ENCODE measurements at places on chromosomes 7 and 10. TPM values are rescaled to one million over a fixed set of nuclear protein-coding genes. Genes with fewer than 3 reads are reported as not detected.

DNA sequence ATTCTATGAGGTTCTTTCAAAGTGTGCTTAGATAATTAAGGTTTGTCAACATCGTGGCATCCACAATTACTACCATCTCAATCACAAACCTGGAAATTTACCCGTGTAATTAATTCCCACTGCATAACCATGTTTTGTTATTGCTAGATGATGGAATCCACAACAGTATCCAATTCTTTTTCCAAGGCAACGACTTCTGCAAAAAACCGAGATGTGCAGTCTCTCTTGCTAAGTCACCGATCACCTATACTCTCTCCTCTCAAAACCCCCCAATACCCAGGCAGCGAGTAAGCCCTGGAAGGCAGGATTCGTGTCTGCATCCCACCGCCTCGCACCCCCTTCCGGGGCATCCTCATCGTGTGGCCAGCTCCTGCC lies 678 bp upstream of the EIF4H start:
- no peak for DNase-seq

- DNase-seq = no peak
Measured at GRCh38 chr10:131983780-131984179, 2.1 kb upstream of the BNIP3 start.

Gene BAZ1B
- total RNA-seq = 49.7 TPM

DNA sequence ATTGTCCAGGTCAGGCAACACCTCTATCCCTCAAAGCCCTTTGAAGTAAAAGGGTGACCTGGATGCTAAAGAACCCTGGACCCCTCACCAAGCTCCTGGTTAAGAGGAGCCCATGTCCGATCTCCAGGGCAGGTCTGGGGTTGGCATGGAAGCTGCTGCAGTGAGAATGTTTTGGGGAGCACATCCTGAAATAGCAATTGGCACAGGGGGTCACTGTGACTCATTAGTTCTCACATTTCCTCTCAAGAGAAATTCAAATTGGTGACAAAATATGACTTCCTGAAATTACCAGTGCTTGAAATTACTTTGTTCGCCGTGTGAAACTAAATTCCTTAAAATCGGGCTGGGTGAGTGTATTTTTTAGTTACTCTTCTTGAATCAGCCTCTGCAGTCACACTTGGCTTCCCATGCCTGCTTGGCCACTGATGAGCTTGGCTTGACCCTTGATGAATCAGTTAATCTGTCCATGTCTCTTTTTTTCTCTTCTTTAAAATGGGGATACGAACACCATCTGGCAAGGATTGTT lies 18.8 kb upstream of the ARHGAP22 start:
- no peak for DNase-seq

Gene MYL10
- total RNA-seq = not detected

Gene NKX2-3
- not detected for total RNA-seq

DNA sequence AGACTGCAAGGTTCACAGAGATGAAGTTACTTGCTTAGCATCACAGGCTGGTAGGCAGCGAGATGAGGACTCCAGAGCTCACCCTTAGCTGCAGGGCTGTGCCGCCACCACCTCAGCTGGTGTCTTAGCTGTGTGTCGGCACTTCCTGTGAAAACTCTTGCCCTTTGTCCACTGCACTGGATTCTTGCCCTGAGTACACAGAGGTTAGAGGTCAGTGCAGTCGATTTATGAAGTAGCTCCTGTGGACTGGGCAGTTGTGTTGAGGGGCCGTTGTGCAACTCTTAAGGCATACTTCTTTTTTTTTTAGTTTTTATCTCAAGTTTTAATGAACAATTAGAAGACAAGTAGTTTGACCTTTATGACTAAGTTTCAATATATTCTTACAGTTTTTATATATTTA lies 10.6 kb downstream of the NDUFB2 start:
- no peak for DNase-seq

DNA sequence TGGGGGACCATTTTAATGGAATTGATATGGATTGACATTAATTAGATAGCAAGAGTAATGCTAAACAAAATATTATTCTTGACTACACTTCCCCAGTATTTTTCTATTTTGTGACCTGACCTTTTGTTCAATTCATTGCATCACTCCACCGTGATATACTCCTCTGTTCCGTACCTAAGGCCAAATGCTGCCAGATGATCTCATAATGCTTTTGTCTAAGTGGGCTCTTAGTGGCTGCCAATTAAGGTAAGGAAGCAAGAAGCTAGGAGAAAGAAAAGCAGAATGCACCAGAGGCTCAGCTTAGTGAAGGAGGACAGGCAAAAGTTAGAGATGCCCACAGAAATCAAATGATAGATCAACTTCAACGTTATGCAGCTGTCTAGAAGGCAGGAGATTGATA lies 36.4 kb downstream of the FEZF1 start:
- DNase-seq = no peak

- DNase-seq = no peak
Measured at GRCh38 chr7:106568680-106569499, 92.1 kb downstream of the CCDC71L start.

Gene CHRM2
- 58.5 TPM for total RNA-seq

Gene MINPP1
- total RNA-seq = 5.6 TPM

Gene SAP25
- total RNA-seq = 0.36 TPM

DNA sequence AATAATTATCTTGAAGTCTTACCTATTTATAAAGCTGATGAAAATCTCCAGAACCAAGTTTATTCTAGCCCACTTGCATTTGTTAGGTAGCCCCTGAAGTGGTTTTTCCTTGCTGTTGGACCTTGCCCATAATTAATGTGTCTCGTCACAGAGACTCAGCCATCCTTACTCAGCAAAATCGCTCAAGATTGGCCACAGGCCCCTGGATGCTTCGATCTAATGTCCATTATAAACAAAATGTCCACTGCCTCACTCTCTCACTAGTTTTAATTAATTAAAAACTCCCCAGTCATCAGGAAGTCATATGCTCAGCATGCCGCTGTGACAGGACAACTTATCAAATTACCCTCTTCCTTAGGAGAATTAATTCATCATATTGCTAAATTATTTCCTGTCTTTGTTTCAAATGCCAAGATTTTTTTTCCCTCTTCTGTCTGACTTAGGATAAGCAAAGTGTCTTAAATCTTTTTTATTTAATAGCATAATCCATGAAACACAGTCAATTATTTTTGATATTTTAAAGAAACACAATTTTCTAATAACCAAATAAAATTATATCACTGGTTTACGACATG lies 126.8 kb upstream of the PCLO start:
- no peak for DNase-seq

Gene POLL
- 19.6 TPM for total RNA-seq

- peak; percentile 33 for DNase-seq
Measured at GRCh38 chr7:23129036-23129435, 23.5 kb downstream of the KLHL7 start.

- DNase-seq = no peak
Measured at GRCh38 chr7:95238252-95238943, 85.9 kb downstream of the PON1 start.

- DNase-seq = no peak
Measured at GRCh38 chr7:55335151-55335550, 30.0 kb upstream of the LANCL2 start.

Measured in heart right ventricle (tissue), 16 donors.